ENCODE measurements at places on chromosomes 1 and 21.

DNA sequence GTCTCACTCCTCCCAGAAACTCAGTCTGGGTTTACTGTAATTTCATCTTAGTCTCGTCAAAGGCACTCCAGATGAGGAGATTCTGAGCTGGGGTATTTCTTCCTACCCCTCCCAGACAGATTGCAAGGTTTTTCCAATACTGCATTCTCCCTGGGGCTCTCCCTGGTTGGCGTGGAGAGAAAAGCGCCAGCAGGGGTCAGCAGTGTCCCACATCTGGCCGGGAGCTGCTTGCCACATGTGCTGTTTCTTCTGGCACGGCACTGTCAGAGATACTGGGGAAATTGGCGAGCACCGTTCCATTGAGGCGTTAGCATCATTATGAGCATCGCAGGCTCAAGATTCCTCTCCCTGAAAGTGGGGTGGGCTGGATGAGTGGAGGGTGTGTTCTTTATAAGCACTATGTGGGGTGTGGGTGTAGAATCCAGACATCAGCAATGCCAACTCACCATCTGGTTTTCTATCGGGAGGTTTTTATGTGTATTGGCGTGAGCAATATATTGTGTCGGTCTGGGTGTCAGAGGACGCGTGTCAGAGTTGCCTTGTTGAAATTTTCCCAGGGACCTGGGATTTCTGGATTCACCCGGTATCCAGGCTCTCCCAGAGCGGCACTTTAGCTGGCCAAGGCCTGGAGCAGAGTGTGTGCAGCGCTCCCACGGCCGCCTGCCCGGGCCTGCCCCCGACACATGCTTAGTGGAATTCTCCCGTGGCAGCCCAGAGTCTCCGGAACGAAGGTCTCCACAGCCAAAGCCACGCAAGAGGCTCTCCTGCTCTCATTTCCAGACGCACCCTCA is 8.0 kb upstream of the NAV1 start:
- peak; percentile 57 for DNase-seq

- DNase-seq = peak; percentile 87
These were observed 24.3 kb downstream of the EBNA1BP2 start for GRCh38 chr1:43147625-43148327.

DNA sequence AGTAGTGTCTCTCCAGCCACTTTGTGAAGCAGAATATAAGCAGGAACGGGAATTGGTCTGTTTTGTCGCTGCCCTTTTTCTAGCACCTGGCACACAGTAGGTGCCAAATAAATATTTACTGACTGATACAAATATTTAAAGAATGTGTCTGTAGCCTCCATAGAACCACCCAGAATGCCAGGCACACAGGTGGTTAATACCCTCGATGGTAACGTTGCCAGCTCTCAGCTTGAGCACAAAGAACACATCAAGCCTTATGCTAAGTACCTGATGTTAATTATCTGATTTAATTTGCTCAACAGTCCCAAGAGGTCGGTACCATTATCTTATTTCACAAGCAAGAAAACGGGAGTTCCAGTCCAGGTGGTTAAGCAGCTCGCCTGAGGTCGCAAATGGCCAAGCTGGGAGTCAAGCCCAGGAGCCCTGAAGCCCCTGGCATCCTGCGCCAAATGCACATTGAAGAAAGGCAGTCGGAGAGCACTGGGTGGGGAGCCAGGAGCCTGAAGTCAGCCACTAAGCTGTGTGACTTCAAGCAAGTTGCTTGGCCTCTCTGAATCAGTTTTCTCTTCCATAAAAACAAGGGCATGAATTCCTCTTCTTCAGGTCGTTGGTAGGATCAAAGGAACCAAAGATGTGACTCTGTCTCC is 26.4 kb downstream of the HSPG2 start:
- no peak for DNase-seq

- DNase-seq = no peak
These were observed 570.1 kb upstream of the CXADR start for GRCh38 chr21:16942703-16943102.

DNA sequence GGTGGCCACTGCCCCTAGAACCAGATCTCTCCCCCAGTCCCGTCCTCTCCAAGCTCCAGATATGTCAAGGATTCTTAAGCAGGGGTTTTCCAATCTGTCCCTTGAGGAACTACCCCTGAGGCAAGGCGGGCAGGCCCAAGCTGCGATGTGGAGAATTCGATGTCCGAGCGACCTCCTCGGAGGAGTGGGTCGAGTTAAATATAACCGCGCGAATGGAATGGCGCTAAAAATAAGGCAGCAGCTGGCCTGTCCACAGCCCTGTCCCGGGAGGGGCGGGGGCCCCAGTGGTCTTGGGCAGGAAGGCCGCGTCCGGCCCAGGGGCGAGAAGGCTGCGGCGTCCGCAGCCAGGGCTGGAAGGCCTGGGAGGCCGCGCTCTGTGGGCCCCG is 5.8 kb upstream of the FOXD3 start:
- no peak for DNase-seq

GRCh38 chr21:32547018-32547417 is 38.3 kb downstream of the TCP10L start:
- no peak for DNase-seq

GRCh38 chr1:155319536-155319935 is 1.2 kb upstream of the RUSC1 start:
- DNase-seq = no peak
